ENCODE measurements at places on chromosomes 7 and 10.

GRCh38 chr7:66907731-66908130, 13.3 kb upstream of the TMEM248 start:
- no peak for DNase-seq

- no peak for DNase-seq
These were observed 32.5 kb downstream of the ZNF277 start for GRCh38 chr7:112238852-112239610.

DNA sequence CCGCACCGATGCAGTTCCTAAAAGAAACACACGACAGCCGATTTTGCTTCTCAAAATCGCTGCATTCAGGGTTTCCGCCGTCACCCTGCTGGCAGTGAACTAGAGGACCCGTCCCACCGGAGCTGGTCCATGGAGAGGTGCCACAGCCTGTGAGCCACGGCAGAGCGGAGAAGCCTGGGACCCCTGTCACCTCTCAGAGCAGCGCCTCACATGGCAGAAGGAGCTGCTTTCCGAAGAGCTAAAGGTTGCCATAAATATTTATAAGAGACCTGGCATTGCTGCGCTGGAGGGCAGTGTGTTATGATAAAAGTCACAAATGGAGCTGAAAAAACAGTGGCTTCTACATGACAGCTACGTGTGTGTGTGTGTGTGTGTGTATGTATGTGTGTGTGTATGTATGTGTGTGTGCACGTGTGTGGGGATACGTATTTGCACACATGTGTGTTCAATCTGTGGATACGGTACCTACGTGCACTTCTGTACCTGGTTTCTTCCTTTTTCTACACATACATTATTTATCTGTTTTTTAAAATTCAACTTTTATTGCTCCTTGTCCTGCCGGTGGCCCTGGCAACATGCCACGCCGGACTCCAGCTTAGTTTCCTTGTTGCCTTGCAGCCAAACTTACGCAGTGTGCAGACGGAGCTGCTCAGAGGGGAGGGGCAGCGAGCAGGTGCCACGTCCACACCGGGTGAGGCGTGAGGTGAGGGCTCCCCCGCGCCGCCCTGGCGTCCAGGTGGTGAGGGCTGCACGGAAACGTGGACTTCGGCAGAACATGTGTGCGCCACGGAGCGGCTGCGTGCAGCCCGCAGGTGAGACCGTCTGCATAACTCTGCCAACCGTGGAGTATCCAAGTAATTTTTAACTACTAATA, 115.2 kb upstream of the PITRM1 start:
- DNase-seq = no peak

DNA sequence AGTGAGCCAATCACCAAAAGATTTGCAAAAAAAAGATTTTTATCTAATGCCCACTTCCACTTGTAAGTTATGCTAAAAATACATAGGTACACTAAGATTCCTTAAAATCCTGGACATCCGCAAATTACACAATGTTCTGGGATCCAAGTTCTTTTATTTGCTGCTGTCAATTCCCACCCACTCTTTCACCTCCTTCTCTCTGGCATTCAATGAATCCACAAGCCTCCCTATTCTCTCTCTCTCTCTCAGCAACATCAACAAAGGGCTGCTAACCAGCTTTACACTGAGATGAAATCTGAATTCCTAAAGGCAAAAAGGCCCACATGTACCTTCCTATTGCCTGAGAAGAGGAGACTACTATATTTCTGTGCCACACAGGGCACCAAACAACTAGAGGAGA, 99.9 kb downstream of the ARMH3 start:
- DNase-seq = no peak

GRCh38 chr10:69951658-69952057, 101.0 kb upstream of the MACROH2A2 start:
- no peak for DNase-seq

GRCh38 chr10:132962623-132963429, 20.5 kb upstream of the CFAP46 start:
- no peak for DNase-seq

DNA sequence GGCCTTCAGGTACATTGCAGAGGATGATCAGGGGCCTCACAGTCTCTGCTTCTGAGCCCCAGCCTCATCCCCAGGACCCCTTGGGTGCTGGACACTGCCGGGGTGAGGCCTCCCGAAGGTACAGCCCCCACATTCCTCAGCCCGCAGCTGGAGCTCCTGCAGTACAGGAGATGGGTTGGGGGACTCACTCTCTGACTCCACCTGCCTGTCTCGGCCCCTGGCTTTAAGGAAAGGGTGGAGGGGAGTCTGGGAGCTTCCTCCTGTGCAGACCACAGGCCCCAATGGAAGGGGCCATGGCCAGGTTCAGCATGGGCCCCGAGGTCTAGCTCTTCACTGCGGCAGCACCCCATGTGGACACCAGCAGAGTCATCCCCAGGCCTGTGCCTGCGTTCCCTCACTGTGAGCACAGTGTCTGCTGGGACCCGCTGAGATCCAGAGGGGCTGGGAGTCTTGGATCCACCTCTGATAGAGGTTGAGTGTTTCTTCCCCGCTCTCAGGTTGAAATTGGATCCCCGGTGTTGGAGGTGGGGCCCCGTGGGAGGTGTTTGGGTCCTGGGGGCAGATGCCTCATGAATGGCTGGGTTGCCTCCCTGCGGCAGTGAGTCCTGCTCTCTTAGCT, 99.9 kb downstream of the PRKAG2 start:
- no peak for DNase-seq

DNA sequence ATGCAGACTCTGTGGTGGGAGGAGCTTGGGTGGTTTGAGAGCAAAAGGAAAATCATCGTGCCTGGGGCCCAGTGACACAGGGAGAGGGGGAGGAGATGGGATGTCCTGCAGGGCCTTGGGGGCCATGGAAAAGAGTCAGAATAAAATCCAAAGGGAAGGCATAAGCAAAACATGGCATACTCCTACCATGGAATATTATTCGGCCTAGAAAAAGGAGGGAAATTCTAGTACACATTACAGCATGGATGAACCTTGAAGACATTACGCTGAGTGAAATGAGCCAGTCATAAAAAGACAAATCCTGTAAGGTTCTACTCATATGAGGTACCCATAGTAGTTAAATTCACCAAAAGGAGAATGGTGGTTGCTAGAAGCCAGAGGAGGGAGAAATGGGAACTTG, 38.7 kb downstream of the STRA8 start:
- no peak for DNase-seq

GRCh38 chr10:17430647-17431355, 23.6 kb downstream of the ST8SIA6 start:
- DNase-seq = peak; percentile 86

DNA sequence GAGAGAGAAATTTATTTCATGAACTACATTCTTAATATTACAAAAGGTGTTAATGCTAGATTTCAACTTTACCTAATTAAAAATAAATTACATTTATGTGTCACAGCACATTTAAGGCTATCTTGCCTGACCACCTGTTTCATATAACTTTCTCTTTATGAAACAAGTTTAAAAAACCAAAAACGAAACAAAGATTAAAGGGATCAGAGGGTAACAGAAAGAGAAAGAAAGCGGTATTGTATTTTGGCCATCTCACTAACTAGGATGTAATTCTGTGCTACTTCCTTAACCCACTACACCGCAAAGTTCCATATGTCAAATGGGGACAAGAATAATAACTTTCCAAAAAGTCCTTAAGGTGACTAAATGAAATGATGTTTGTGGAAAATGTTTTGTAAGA, 6.3 kb upstream of the RHOBTB1 start:
- no peak for DNase-seq

- DNase-seq = no peak
These were observed 1135.2 kb downstream of the CNTNAP2 start for GRCh38 chr7:147251751-147252325.

DNA sequence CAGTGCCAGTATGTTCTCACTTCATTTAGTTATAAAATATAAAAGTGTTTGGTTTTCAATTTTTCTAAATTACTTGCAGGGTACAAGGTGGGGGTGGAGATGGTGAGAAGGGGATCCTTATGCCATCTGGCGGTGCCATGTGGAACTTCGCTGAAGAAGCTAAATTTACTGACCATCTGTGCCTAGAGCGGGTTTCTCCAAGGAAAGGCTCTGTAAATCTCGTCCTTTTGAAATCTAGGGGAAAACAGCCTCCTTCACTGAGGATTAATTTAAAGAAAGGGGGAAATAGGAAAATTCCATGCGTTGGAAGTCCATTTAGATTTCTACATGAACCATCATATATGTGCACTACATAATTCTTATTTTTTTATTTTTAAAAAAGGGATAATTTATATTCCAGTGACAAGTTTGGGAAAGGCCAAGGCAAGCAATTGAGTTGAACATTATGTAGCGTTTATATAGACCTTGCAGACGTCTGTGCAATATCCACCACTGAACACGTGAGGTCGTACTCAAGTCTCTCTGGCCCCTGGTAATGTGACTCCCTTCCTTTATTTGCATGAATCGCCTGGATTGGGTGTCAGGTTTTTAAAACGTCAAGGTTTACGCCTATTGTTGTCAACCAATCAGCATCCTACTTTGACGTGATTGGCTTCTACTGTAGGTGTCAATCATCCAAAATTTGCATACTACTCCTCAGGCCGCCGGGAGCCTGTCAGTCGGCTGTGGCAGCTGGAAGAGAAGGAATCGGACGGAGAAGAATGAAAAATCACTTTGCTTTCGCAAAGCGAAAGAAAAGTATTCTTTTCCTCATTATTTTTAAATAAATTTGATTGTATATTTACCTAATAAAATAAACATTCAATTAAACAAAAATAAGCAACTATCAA, 297.1 kb upstream of the NFE2L3 start:
- DNase-seq = peak; percentile 85

DNA sequence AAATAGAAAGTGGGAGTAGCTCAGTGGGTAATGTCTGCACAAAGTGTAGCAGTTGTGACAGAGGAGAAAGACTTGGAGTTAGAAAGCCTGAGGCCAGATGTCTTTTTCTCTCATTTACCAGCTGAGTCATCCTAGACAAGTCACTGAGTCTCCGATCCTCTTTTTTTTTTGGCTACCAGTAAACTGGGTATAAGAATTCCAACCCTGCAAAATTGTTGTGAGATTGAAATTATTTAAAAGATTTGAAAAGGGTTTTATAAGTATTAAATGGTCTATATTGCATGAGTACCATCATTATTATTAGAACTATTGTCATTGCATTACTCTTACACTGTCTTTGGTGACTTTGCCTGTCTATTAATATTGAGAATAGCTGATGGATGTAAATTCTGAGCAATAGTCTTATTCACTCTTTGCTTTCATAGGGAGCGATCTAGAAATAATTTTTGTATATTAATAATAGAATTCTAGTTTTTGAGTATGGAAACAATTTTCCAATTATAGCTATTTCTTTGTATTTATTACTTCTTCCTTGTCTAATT, 74.0 kb downstream of the ARID5B start:
- no peak for DNase-seq

- no peak for DNase-seq
These were observed 14.2 kb upstream of the POR start for GRCh38 chr7:75900617-75901315.

DNA sequence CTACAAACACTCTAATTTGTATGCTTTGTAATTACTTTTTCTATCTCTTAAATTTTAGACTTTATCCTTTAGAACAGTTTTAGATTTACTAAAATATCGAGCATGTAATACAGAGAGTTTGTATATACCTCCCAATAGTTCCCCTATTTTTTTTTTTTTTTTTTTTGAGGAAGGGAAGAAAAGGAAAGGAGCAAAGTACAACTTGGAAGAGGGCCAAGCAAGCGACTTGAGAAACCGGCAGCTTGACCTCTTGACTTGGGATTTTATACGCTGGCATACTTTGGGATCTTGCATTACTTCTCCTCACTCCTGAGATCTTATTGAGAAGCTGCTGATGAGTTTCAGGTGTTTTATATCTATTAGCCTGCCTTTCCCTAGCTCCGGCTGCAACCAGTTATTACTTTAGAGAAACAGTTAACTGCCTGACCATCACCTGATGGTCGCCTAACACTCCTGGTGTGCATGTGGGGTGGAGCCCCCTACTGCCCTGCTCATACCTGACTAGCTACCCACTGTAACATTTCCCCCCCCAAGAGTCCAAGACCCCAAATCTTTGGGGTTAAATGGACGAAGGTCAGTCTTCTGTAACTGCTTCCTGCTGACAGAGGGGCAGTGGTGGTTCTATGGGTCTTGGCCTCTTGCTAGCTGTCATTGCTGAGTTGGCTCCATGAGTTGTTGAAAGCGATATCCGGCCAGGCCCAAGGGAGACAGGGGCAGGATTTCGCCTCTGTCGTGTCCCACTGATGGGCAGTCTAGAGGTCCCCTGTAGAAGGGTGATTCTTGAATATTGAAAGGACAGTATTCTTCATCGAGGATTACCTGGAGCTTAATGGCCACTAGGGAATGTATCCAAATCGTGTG, 28.5 kb downstream of the MKLN1 start:
- DNase-seq = no peak

DNA sequence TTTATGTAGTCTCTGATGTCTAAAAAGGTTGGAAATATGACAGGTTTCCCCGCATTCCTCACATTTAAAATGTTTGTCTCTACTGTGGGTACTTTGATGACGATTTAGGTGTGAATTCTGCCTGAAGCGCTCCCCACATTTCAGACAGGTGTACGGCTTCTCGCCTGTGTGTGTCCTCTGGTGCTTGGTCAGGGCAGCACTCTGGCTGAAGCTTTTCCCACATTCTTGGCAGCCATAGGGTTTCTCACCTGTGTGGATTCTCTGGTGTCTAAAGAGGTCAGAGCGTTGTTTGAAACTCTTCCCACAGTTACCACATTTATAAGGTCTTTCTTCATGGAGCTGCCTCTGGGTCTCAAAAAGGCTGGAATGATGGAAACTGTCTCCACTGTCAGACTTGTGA, 6.3 kb downstream of the ZNF394 start:
- peak; percentile 22 for DNase-seq

GRCh38 chr10:96395931-96396877, 37.4 kb upstream of the OPALIN start:
- peak; percentile 73 for DNase-seq

DNA sequence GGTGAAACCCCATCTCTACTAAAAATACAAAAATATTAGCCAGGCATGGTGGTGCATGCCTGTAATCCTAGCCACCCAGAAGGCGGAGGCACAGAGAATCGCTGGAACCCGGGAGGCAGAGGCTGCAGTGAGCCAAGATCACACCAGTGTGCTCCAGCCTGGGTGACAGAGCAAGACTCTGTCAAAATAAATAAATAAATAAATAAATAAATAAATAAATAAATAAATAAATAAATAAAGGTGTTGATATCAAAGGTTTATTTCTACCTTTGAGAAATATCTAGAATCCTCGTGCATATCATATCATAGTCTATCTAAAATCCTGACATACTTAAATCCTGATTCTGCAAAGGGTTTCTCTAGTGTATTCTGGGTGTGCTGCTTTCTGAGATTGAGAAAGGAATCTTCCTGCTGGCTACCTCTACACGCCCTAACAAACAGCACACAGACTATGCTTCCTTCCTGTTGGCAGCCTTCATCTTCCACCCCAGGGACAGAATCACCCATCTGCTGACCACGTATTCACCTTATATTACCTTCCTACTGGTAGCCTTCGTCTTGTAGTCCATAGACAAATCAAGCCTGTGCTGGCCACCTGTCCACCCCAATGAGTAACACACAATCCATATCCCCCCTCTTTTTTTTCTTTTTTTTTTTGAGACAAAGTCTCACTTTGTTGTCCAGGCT, 8.7 kb downstream of the ABLIM1 start:
- no peak for DNase-seq

GRCh38 chr10:109831846-109832245, 91.5 kb downstream of the XPNPEP1 start:
- DNase-seq = no peak

GRCh38 chr10:15255961-15256360, 87.5 kb upstream of the NMT2 start:
- DNase-seq = no peak
